ENCODE measurements at places on chromosomes 11 and 22.

DNA sequence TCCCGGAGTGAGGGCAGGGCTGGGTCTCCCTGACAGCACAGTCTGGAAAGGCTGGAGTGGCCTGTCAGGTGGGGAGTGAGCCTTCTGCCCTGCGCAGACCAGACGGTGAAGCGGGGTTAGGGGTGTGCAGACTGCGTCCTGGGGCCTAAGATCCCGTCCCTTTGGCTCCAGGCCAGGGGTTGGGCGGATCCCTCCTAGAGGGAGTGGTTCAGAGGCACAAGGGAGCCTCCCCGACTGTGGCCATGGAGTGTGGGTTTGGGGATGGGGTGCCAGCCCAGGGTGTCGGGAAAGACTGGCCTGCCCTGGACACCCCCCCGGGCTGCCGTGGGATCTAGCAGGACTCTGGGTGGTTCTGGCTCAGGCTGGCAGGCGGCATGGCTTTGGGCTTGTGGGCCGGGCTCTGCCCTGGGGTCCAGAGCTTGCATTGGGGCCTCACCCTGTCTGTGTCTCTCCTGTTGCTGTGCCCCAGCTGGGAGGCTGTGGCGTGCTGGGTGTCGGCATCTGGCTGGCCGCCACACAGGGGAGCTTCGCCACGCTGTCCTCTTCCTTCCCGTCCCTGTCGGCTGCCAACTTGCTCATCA is 19.5 kb downstream of the TSPAN4 start:
- DNase-seq, result no peak

DNA sequence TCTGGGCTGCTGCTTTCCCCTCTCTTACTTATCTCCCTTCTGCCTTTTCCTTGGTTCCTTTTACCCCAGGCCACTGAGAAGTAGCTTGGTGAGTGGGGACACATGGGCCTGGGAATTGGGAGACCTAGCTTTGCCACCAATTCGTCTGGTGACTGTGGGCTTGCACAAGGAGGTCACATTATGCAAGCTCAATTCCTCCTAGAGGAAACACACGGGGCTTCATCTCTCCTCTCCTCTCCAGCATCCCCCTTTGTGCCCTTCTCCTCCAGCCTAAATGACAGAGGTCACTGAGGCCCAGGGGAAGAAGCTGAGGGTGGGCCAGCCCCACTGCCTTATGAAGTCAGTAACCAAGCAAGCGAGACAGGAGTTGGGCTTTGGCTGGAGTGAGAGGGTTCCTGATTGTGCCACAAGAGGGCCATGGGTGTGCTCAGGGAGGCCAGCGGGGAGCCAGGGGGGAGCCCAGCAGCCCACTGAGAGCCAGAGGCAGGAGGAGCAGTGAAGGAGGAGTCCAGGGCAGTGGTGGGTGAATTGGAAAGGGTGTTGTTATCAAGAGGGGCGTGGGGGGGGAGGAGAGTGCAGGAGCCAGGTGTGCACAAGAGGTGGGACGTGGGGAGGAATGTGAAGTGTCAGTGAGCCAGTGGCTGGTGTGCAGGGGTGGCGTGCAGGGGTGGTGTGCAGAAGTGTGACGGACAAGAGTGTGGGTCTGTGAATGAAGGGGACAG is 2.0 kb downstream of the CLCF1 start:
- no peak for DNase-seq

- no peak for DNase-seq
Observed at GRCh38 chr11:40230821-40231220, 1228.6 kb downstream of the LRRC4C start.

GRCh38 chr11:14150878-14151277 is 188.4 kb downstream of the SPON1 start:
- DNase-seq, result no peak

GRCh38 chr11:34659096-34659733 is 38.3 kb downstream of the EHF start:
- DNase-seq, result no peak

GRCh38 chr11:37857726-37858125 is 1259.7 kb upstream of the RAG2 start:
- no peak for DNase-seq

DNA sequence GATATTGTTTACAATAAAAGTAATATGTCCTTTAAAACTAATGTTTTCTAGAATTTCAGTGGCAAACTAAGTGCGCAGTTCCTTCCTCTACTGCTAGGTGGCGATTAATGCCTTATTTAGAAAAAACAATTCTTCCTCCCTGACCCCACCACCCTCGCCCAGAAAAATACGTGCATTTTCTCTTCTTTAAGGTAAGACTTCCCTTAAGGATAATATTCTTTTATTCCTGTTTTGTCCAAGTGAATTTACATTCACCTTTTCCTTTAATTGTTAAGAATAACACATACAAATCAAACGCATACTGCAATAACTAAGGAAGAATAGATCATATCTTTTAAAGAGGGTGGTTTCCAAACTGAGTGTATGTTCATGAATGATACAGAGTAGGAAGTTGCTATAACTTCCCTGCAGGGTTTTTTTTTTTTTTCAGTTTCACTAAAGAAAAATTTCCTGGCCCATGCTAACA is 17.0 kb upstream of the PSMA1 start:
- DNase-seq, result no peak
